Suppressor macrophage (primary cell): ENCODE measurements at places on chromosomes 6 and 20.

GRCh38 chr6:137676888-137677287 is 182.7 kb upstream of the OLIG3 start:
- DNase-seq: no peak

GRCh38 chr6:53858913-53859312 is 64.1 kb downstream of the LRRC1 start:
- no peak for DNase-seq

- no peak for DNase-seq
These were observed 277.2 kb downstream of the ARHGAP18 start for GRCh38 chr6:129432738-129433137.

DNA sequence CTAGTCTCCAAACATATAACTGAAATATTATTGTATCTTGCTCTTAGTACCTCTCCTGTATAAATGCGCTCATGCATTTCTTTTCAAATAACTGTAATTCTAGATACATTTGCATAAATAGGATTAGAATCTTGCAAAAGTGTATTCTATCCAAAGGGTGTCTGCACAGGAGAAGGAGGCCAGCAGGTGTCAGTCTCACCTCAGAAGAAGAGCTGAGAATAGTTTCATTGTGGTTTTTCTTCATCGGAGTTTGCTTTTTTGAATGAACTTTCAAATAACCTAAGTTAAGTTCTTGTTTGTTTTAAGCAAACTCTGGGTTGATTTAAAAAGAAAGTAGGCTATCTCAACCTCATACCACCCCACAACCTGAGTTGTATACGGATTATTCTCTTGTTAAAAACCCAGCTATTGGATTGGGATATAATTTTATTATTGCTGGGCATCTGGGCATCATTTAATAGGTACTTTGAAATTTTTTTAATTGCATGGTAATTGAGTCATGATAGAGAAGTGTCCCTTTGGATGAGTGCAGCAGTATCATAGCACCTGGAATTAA is 125.0 kb upstream of the MLIP start:
- no peak for DNase-seq

DNA sequence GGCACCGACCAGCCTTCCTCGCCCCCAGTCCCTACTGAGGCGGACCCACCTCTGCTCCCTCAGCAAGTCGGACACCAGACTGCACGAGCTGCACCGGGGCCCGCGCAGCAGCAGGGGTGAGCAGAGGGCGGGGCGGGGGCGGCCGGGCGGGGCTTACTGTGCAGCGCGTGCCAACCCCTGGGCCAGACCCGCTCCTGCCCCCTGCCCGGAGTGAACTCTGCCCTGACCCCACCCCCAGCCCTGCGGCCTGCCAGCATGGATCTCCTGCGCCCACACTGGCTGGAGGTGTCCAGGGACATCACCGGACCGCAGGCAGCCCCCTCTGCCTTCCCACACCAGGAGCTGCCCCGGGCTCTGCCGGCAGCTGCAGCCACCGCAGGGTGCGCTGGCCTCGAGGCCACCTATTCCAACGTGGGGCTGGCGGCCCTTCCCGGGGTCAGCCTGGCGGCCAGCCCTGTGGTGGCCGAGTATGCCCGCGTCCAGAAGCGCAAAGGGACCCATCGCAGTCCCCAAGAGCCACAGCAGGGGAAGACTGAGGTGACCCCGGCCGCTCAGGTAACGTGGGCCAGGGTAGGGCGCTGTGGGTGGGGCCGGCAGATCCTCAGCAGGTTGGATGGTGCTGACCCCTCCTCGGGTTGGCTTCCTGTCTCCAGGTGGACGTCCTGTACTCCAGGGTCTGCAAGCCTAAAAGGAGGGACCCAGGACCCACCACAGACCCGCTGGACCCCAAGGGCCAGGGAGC is 1.5 kb upstream of the SLC2A4RG start:
- DNase-seq: peak; percentile 19

- no peak for DNase-seq
These were observed 5.6 kb upstream of the GRM4 start for GRCh38 chr6:34151321-34152041.

DNA sequence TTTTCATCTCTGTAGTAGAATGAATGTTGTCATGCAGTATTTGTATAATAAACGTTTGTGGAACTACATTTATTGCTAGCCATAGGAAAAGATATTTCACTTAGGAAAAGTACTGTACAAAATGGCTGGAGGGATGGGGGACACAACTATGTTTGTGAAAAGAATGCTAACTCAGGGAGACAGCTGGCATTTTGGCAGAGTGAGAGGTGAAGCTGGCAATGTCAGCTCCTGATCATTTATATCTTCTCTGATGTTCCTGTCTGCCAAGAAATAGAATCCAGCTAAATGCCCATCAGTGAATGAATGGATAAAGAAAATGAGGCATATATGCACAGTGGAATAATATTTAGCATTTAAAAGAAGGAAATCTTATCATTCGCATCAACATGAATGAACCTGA is 313.0 kb upstream of the IRAK1BP1 start:
- DNase-seq: no peak

- DNase-seq: no peak
These were observed 14.0 kb downstream of the TRDN start for GRCh38 chr6:123622780-123623179.

DNA sequence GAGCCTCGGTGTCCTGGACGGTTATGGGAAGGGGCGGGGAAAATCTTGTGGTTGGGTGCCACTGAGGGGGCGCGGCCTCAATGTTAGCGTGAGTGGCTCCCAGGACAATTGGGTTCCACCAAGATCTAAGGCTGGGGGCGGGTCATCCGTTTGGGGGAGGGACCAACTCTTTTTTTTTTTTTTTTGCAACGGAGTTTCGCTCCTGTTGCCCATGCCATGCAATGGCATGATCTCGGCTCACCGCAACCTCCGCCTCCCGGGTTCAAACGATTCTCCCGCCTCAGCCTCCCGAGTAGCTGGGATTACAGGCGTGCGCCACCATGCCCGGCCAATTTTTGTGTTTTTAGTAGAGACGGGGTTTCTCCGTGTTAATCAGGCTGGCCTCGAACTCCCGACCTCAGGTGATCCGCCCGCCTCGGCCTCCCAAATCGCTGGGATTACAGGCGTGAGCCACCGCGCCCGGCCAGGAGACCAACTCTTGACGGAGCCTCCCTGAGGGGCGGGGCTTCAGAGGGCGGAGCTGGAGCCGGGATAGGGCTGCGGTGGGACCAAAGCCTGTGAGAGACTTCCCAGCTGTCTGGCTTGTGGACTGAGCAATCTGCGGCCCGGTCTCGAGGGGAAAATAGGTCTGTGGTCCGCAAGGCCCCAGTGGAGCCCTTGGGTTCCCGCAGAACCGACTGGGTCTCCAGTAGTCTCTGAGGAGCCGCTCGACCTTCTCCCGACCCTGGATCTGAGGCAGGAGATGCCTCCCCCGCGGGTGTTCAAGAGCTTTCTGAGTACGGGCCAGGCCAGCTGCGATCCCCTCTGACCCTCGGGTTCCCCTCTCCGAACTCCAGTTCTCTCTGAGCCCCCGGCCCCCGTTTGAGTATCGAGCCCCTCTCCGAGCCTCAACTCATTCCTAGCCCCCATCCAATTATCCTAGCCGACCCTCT is 1.1 kb downstream of the SPAG4 start:
- DNase-seq: peak; percentile 81

- no peak for DNase-seq
These were observed 363.9 kb downstream of the DHX35 start for GRCh38 chr20:39326050-39326449.
